ENCODE measurements at places on chromosomes 4 and X. TPM values are rescaled to one million over a fixed set of nuclear protein-coding genes. Genes with fewer than 3 reads are reported as not detected.

Gene PWWP3B
- 0.43 TPM for total RNA-seq

Gene FGA
- not detected for total RNA-seq

Gene RBMXL3
- total RNA-seq: not detected

Gene SORCS2
- under 0.01 TPM for total RNA-seq

Gene RIPPLY1
- total RNA-seq: not detected

Gene ARMCX4
- 0.34 TPM for total RNA-seq

Gene GALNTL6
- under 0.01 TPM for total RNA-seq

Gene OTC
- total RNA-seq: not detected

Gene HCCS
- 27.3 TPM for total RNA-seq

Gene PDE6B
- total RNA-seq: 1.0 TPM

Gene RS1
- total RNA-seq: not detected

Gene CSN1S1
- not detected for total RNA-seq

Gene PNMA6F
- not detected for total RNA-seq

Gene ARX
- not detected for total RNA-seq

Gene TCEAL2
- not detected for total RNA-seq

Gene DNAAF6
- total RNA-seq: not detected

Gene FAM9C
- total RNA-seq: not detected

Gene NLGN3
- total RNA-seq: under 0.01 TPM

Gene BANK1
- total RNA-seq: 0.34 TPM

Gene CENPI
- total RNA-seq: 1.1 TPM

Gene PTPN13
- 63.5 TPM for total RNA-seq

Gene CHIC1
- 5.3 TPM for total RNA-seq

Gene SMIM10L2A
- total RNA-seq: 2.7 TPM

Measured in nasal cavity respiratory epithelium epithelial cell of viscerocranial mucosa (primary cell).